ENCODE measurements at places on chromosomes 2 and 18.

DNA sequence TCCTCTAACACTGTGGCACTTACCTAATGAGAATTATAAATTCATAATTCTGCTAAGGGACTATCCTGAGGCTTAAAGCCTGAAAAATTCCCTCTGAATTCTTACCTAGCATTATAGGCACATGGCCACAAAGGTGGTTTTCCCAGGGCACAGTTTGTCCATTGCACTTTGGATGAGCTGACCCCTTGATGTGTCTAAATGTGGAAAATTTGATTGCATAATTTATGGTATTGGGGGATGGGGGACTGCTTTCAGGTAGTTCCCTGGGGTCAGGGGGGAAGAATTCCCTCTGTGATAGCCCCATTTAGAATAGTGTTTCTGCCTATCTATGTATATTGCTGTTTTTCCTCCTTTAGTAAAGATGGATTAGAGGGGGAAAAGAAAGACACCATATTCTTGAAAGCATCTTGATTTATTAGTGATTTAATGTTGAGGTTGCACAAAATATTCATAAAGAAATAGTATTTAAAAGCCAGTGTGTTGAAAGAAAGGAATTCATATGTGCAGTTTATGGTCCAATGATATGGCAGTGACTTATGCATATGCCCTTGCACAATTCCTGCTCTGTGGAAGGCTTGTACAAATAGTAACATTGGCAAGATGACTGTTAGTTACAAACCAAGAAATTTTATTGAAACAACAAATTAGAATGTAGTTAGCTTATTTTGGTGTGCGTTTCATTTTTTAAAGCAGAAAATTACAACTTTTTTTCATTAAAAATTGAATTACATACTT lies 8.7 kb upstream of the HTR2B start:
- DNase-seq = no peak

DNA sequence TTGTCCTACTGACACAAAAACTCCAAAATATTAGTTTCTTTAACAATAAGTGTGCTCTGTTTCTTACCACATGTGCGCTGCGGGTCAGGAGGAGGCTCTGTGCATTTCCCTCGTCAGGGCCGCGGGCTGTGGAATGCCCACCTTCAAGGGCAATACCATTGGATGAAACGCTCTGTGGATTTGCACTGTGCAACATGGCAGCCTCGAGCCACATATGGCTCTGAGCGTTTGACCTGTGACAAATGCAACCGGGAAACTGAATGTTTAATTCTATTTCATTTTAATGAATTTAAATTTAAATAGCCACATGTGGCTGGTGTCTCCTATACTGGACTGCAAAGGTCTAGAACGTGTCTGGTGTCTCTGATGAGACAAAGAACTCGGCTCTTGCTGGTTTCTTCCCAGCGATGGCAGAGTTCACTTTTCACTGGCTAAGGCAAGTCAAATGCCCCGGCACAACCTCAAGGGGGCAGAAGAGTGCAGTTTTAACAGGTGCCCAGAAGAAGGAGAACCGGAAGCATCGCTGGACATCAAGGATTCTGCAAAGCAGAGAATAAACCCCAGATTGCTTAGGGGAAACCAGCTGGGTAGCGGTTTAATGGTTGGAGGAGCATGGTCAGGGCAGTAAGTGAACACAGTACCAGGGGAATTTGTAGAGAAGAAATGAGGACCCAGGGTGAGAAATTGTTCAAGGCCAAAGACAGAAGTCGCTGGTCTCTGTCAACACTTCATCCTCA lies 37.0 kb upstream of the TMEM18 start:
- no peak for DNase-seq

DNA sequence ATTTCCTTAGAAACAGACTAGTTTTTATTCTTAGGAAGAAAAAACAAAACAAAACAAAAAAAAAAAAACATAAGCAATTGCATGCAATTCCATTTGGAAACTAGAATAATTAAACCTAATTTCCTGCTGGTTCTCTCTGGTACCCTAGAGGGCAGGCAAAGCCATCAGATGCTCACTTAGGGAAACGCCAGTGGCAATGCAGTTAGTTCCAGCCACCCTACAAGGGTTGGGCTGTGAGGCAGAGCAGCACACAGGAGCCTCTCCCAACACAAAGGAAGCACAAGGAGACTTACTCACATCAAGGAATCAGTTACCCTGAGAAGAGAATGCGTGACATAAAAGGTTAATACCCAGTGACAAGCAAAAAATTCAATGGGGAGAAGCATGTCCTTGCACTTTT lies 28.8 kb downstream of the CCDC93 start:
- DNase-seq = no peak

DNA sequence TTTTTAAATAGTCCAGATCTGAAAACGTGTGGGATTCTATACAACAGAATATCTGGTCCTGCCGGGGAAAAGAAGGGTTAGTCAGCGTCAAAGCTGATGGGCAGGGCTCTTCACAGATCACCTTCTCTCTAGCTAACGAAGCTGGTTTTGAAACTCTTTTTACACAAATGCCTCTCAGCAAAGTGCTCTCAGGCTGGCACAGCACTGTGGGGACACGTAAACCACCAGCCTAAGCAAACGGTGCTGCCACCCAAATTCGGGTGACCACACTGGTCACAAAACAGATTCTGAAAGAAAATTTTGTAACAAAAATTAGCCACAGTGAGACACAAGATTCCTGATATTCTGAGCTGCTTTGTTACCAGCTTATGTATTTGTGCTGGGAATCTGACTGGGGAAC lies 53.1 kb upstream of the ARL5A start:
- no peak for DNase-seq

DNA sequence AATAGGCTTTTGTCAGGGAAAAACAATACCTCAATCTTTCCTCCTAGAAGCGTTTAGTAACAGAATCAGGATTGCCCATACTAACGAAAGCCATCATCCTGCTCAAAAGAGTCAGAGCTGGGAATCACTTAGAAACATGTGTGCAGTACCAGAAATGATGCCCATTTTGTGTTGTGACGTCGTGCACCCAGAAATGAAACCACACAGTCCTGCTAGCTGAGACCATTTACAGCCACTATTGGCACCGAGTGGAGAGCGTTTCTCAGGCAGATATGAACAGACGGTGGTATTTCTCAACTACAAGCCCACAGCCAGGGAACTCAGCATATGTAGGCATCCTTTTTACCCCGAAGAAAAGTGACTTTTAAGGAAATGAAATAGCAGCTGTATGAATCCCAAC lies 284.3 kb upstream of the LRATD1 start:
- DNase-seq = no peak

DNA sequence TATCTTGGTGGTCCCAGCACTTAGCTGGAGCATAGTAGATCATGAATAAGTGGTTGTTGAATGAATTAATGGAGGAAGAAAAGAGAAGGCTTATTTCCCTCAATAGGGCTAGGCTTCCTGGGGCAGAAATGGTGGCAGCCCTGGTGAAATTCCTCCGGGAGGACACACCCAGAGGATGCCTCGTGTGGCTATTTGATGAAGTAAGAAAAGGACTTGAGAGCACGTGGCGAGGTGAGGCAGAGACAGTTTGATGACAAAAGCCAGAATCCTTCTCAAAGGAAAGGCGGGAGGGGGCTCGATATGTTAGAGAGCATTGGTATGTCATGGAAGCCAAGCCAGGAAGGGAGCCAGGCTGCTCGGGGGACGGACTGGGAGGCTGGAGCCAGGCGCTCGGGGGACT lies 14.7 kb downstream of the FAM228A start:
- no peak for DNase-seq

- DNase-seq = no peak
Measured at GRCh38 chr2:40041422-40042382, 262.6 kb upstream of the THUMPD2 start.
